ENCODE measurements at places on chromosomes 1 and 21.

DNA sequence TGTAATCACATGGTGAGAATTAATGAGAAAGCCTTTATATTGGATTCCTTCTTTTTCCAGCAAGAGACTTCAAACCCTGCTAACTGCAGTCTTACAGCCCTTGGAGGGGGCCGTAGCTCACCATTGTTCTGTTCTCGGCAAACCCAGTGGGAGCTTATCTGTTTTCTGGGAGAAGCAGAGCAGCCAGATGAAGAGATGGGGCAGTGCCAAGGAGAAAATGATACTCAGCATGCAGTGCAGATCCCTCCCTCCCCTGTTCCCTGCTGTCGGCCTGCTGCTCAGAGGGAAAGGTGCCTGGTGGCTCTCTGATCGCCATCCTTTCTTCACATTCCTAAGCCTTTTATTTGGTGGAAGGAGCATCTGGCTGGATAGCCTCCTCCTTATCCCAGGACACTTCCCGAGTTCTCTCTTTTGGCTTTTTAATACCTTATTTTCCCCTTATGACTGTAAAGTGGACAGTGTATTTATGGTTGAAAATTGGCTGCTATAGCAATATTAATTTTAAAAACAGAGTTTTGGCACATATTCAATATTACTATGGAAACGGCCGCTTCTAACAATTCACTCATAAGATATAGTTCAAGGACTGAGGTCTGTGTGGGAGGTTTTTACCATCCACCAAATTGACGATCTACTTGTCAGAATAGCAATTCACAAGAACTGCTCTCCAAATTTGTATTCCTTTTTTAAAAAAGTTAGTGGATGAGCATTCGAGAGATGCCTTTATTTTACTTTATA lies 203.4 kb downstream of the CRB1 start:
- no peak for ATAC-seq

DNA sequence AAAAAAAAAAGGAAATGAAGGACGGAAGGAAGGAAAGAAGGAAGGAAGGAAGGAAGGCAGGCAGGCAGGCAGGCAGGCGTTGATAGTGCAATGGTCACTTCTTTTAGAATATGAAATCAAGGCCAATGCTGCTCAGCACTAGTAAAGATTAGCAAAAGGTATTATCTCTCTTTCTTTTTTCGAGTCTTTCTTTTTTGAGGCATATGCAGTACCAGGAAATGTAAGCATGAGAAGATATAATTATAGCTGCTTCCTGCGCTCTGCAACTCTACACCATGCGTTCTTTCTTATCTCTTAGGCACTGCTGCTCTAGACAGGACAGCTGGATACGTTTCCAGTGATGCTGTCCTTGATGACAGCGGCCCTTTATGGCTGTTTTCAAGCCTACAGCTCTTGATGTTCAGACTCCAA lies 1512.5 kb upstream of the B3GALT2 start:
- no peak for ATAC-seq

DNA sequence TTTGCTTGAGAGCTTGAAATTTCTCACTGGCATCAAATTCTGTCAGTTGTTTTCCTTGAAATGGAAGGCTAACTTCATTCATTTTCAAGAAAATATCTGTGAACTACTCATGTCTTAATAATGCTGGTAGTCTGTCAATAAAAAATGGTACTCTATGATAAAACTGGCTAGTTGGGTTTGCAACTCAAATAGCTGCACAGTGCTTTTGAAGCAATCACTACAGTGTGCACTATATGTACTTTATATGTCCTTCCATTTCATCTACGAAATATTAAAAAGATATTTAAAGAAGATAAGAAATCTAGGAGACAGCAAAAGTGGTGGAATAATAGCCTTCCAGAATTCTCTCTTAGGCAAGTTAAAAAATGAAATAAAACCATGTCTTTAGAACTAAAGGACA lies 39.9 kb upstream of the ZNHIT6 start:
- ATAC-seq = no peak

- no peak for ATAC-seq
Measured at GRCh38 chr21:43848771-43849170, 16.3 kb upstream of the AGPAT3 start.

GRCh38 chr1:98439471-98439870 lies 222.1 kb upstream of the SNX7 start:
- no peak for ATAC-seq

DNA sequence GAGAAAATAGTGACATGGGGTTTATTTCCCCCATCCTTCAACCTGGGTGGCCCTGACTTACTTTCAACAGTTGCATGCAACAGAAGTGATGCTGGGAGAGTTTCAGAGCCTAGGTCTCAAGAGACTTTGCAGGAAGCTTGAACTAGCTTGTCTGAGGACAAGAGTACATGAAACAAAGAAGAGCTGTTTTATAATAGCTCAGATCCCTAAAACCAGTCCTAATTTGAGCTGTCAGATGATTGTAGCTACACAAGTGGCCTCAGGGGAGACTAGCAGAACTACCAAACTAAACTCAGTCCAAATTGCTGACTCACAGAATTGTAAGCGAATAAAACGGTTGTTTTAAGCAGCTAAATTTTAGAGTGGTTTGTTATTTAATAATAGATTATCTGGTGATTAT lies 17.1 kb downstream of the RC3H1 start:
- no peak for ATAC-seq

- no peak for ATAC-seq
Measured at GRCh38 chr21:29084372-29084771, 10.9 kb upstream of the CCT8 start.

GRCh38 chr1:183982172-183982963 lies 55.2 kb downstream of the COLGALT2 start:
- ATAC-seq = no peak

GRCh38 chr1:1004780-1005697 lies 5.1 kb upstream of the HES4 start:
- ATAC-seq = no peak

DNA sequence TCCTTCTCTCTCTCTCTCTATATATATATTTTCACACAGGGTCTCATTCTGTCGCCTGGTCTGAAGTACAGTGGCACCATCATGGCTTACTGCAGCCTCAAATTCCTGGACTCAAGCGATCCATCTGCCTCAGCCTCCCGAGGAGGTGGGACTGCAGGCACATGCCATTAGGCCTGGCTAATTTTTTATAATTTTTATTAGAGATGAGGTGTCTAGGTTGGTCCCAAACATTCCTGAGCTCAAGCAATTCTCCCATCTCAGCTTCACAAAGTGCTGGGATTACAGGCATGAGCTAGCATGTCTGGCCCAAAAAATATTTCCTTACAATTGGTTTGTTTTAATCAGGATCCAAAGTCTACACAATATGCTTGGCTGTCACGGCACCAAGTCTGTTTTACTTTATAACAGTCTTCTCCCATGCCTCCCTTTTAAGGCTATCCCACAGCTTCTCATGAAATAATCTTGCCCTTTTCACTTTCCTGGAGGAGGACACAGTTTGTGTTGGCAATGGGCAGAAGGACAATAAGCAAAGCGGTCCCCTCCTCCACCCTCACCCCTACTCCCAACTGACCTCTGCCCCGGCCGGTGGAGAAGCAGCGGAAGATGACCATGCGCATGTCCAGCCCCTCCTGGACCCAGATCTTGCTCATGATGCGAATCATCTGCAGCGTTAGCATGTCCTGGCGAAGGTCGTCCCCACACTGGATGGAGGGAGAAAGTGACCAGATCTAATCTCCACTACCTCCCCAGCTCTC lies 28.2 kb upstream of the PPP1R15B start:
- no peak for ATAC-seq

DNA sequence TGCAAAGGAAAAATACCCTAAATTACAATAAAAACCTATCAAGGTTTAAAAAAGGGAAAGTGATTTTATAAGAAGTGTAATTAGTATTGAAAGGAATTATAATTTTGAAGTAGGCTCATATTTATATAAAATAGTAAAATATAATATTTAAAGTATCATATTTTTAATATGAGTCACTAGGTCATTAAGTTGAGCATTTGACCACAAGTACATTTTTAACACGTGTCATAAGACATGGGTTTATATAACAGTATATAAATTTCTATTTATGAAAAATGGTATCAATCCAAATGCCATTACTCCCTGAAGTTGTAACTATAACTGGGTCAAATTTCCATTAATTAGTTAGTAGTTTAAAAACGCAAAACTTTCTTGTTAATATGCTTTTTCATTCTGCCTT lies 365.9 kb downstream of the COL11A1 start:
- ATAC-seq = no peak

DNA sequence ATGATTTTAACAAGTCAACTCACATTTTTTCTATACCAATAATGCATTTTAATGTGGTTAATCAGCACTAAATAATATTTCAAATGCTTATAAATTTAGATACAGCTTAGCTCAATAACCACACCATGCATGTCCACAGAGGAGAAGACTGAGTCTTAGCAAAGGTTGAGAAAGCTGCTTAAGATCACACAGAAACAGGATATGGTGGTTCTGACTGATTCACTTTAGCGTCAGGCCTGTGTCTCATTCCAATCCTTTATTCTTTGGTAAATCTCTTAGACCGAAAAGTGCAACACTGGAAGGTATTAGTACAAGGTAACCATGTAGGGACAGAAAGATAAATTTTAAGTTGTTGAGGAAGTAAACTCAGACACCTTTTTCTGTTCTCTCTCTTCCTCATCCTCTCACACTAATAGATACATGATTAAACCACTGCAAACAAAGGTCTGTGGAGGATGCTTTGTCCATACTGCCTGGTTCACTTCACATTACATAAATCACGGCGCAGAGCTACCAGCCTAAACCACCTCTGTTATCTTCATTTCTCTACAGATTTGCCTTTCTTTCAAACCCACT lies 139.0 kb downstream of the DPYD start:
- no peak for ATAC-seq

DNA sequence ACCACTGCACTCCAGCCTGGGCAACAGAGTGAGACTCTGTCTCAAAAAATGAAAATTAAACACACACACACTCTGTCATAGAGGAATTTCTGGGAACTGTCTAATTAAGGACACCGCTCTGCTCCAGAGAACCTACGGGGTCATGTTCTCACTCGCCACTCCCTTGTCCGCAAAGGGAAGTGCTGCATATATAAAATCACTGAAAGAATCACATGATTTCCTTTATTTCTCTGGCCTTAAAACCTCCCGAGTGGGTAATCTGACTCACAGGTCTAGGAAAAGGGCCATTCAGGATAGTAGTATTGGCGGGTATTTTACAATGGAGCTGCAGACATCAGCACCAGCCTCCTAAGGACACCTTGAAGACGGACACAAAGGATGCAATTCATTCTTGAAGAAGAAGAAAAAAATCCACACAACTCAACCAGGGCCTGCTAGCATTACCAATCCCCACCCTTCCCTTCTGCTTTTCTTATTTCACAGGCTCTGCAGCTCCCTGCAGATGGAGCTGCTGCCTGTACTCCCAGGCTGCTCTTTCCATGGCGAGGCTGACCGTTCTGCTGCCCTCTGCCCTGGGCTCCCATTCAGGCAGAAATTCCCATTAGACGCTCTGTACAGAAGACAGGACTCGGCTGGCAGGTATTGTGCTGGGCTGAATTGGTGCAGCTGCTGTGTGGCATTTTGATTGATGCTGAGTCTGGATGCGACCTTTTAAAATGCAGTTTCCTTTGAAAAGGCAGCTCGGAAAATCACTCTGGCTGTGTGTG lies 53.3 kb upstream of the FAM89A start:
- peak; percentile 66 for ATAC-seq

GRCh38 chr1:156804572-156805243 lies 11.9 kb downstream of the SH2D2A start:
- ATAC-seq = no peak

DNA sequence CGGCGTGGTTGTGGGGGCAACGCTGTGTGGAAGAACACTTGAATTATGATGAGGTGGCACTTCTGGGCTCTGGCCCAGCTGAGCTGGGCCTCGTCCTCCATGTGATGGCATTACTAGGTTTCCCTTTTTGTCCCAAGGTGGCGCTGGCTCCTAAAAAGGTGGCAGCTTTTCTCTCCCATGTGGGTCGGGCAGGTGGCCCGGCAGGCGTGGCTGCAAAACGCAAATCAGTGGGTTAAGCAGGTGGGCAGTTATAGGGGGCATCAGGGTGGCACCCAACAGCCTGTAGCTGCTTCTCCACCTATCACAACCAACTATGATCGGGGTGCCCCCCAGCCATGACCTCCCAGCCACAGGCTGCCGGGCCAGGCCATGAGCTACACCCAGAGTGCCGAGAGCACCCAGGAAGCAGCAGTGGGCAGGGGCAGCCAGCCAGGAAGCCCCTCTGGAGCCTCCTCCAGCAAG lies 59.6 kb downstream of the KCNAB2 start:
- no peak for ATAC-seq

- no peak for ATAC-seq
Measured at GRCh38 chr1:33314416-33314815, 6.5 kb downstream of the A3GALT2 start.

- no peak for ATAC-seq
Measured at GRCh38 chr1:17167041-17167785, 37.7 kb upstream of the PADI1 start.

GRCh38 chr1:90705956-90706355 lies 11.1 kb downstream of the BARHL2 start:
- no peak for ATAC-seq

- no peak for ATAC-seq
Measured at GRCh38 chr1:43992232-43992995, 1.0 kb downstream of the CCDC24 start.

DNA sequence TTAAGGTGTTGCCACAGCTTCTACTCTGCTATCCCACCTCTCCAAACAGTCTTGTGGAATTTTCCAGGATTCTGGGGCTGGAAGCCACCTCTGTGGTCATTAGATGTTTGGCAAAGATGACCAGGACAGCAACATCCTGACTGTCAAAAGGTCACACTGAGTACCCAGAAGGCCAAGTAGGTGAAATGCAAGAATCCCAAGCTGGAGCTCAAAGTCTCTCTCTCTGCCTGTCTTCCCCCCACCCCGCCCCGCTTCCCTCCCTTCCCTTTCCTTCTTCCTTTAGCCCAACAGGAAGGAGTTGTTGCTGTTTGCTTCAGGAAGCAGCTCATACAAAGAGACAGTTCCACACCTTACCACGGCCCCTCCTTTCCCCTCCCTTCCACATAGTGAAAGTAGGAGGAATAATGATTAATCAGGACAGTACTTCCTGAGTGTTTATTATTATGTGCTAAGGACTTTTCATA lies 75.6 kb upstream of the SLC2A1 start:
- no peak for ATAC-seq

DNA sequence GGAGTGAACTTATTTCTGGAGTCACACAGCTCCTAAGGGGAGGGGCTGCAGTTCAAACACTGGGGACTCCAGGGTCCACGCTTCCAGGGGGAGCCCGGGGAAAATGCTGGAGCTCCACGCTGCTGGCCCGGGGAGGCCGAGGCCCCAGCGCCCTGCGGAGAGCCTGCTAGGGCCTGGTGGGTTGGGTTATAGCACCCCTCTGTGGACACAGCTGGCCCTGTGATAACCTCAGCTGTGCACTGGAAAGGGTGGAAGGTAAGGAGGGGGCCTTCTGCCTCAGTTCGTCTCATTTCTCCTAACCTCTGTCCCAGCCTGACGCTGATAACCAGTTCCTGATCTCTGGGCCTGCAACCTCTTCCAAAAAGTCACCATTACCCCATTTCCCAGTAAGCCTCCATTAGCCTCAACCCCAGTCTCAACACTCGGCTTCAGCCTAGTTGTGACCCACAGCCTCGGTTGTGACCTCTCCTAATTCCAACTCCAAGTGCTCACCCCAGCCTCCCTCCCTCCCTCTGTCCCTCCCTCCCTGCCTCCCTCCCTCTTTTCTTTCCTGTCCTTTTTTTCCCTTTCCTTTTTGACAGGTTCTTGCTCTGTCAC lies 7.1 kb downstream of the NBL1 start:
- ATAC-seq = peak; percentile 57

- peak; percentile 66 for ATAC-seq
Measured at GRCh38 chr1:111471012-111471411, 2.8 kb upstream of the C1orf162 start.
